ENCODE measurements at places on chromosomes 3 and 15. TPM values are rescaled to one million over a fixed set of nuclear protein-coding genes. Genes with fewer than 3 reads are reported as not detected.
A peak's percentile ranks its signal among the peaks of the same experiment; 100 is the strongest.

ZNF385D gene
- total RNA-seq: not detected

CLDND1 gene
- 328 TPM for total RNA-seq

GNL3 gene
- 245 TPM for total RNA-seq

SPATA12 gene
- total RNA-seq: not detected

LYZL4 gene
- not detected for total RNA-seq

COL7A1 gene
- 0.83 TPM for total RNA-seq

ACAD11 gene
- total RNA-seq: 14.3 TPM

PPP4R2 gene
- total RNA-seq: 113 TPM

LTF gene
- total RNA-seq: not detected

PEX5L gene
- 0.67 TPM for total RNA-seq

MORC1 gene
- not detected for total RNA-seq

- no peak for DNase-seq
Measured at GRCh38 chr3:20100151-20100550, 59.9 kb downstream of the KAT2B start.

- peak; percentile 38 for DNase-seq
Measured at GRCh38 chr3:25663869-25664811, 567 bp downstream of the TOP2B start.

DNA sequence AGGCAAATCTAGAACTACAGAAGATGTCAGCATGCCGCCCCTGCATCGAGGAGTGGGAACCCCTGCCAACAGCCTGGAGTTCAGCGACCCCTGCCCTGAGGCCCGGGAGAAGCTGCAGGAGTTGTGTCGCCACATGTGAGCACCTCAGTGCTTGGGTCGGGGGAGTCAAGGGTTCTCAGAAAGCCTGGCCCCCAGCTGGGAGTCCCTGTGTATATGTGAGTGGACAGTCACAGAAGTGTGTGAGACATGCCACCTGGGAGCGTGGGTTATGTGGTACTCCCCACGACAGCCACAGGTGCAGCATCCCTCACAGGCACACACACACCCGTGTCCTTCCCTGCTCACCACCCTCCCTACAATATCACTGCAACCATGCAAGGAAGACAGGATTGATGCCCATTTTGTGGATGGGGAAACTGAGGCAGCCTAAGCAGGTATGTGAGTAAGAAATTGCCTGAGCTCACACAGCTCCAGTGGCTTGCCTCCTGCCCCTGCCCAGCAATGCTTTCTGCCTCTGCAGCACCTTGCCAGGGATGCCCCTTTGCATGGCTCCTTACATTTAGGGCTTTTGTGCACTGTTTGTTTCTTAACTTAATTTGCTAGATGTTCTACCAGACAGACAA, 28.3 kb downstream of the C3orf20 start:
- no peak for DNase-seq

DNA sequence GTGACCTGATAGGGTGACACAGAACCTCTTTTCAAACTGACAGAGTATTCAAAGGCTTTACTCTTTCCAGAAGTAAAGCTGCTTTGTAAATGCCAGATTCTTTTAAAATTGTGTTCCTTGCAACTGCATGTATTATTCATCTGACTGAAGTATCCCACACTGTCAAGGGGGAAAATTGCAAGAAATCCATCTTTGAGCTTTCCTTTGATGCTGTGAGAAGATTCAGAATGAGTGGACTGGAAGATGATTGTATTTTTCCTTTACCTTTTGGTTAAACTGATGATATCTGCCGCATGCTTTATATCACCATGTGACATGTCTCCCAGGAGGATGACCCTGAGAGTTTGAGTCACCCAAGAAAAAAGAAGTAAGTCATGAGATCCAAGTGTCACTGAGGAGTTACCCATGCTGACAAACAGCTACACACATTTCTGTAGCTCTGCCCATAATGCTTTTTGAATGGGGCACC, 250.8 kb upstream of the CBLB start:
- DNase-seq: no peak

DNA sequence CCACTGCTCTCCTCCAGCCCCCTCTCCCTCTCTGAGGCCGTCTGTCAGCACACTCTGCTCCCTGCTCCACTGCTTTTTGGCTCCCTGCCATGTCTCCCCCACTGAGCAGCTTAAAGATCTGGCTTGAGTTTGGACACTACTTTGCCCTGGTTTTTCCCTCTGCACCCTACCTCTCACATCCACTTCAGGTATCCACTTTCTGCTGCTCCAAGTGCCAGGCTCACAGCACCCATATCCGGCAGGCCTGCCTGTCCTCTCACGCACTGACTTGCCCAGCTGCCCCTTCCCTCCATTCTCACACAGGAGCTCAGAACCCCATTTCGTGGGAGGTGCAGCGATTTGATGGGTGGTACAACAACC, 3.7 kb downstream of the DUOX1 start:
- DNase-seq: no peak

- no peak for DNase-seq
Measured at GRCh38 chr3:160445854-160446253, 3.7 kb downstream of the TRIM59 start.

DNA sequence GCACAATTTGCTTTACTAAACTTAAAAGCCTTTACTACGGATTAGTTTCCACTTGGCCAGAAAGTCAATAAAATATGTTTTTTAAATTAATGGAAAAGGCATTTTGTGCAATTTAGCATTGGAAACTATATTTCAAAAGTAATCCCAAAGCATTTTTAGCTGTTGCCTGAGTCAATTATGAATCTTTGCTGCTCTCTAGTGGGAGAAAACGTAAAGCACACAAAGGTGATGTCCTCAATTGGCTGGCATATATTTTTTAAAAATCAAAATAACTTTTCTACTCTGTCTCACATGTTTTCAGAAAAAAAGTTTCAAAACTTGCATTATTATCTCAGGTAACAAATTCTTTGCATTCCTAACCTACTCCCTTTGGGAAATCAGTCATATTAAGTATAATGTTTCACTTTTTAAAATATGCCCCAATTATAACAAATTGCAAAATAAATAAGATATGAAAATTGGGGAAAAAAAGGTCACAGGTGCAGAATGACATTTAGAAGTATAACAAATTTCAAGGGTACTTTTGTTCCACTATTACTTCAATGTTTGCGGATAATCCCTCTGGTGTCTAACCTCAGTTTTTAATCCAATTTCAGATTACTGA, 47.2 kb upstream of the TEX55 start:
- no peak for DNase-seq

- no peak for DNase-seq
Measured at GRCh38 chr3:133937061-133937686, 41.5 kb upstream of the RAB6B start.

DNA sequence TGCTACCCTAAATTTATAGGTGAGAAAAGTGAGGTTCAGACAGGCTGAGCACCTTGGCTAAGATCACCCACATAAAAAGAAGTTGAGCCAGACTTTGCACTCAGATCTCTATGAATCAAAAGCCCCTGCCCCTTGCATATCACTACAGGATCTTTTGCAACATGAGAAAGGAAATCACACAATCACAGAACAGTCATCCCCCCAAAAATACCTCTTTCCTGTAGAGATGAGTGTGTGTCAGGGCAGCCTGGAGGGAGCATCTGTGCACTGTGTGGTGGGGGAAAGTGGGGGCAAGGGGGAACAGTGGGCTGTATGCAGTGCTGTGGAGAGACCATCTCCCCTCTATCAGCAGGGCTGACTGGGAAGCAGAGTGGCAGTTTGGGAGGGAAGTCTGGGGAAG, 46.6 kb downstream of the EPHB3 start:
- DNase-seq: no peak

DNA sequence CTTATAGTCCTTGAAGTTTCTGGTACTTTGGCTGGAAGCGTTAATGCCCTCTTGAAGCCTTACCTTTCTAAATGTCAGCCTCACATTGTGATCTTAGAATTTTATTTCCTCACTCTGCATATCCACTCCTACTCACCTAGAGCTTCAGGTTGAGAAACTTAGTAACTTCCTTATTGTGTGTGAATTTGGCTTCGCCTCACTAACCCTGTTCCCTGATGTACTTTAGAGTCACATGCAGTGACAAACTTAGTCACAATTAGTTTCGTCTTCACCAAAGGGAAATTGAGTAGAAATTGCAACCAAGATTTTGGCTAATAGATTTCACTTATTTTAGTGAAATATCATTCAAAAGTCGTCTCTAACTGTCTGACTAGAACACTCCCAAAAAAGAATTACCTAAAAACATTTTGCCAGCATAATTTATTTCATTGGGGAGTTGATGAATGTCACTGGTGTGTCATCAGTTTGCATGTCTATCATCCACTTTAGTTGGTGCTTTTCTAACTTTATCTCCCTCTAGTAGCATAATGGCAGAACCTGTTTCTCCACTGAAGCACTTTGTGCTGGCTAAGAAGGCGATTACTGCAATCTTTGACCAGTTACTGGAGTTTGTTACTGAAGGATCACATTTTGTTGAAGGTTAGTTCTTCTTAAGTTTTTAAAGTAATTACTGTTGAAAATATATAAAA, 960 bp downstream of the MFN1 start:
- DNase-seq: no peak

GRCh38 chr3:50100956-50101845, 12.5 kb downstream of the RBM5 start:
- DNase-seq: no peak

GRCh38 chr3:65889707-65890099, 149.0 kb downstream of the MAGI1 start:
- no peak for DNase-seq

DNA sequence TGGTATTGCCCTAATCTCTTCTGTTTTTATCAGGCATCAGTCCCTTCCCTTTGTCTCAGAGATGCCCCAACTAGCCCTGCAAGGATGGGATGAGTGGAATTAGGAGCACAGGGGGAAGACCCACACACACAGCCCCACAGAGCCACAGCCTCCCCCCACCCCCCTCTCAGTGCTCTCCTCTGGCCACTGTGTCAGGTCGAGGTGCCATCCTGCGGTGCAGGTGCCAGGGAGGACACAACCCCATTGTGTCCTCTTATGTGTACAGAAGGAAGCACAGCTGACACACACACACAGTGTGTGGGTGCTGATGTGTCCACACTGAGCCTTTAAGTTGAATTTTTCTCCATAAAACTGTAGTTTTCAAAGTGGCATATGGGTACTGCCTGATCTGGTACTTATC, 534.5 kb downstream of the OCA2 start:
- no peak for DNase-seq

DNA sequence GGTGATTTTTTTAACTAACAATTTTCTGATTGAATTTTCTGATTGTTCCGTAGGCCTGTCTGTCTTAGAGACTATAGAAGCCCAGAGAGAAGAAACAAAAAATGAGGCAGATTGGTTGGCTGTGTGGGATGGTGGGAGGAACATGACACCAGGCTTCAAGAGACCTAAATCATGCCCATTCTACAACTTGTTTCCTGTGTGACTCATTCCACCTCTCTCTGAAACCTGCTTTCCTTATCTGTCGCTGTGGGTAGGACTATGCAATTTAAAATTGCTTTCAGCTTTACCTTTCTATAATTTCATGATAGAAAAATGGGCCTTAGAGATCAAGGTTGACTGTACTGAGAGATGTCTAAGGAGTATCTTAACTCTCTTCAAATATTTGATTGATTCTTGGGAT, 44.5 kb downstream of the OXNAD1 start:
- peak; percentile 50 for DNase-seq

DNA sequence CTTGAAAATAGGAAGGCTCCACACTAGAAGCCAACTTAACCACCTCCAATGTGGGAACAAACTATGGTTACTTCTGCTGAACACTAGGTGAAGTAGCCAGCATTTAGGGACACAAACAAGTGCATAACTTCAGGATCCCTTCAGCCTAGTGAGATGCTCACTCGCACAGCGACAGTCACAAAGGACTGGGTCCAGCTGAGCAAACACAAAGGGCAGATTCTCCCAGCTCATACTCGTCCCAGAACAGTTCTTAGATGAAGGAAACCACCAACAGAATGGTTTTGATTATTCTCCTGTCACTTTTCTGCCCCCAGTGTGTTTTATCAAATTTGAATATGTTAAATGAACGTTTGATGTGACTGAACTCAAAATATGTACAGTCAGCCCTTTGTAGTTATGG, 201.6 kb downstream of the KCNAB1 start:
- DNase-seq: no peak

- DNase-seq: no peak
Measured at GRCh38 chr3:113200946-113201345, 10.4 kb upstream of the BOC start.

DNA sequence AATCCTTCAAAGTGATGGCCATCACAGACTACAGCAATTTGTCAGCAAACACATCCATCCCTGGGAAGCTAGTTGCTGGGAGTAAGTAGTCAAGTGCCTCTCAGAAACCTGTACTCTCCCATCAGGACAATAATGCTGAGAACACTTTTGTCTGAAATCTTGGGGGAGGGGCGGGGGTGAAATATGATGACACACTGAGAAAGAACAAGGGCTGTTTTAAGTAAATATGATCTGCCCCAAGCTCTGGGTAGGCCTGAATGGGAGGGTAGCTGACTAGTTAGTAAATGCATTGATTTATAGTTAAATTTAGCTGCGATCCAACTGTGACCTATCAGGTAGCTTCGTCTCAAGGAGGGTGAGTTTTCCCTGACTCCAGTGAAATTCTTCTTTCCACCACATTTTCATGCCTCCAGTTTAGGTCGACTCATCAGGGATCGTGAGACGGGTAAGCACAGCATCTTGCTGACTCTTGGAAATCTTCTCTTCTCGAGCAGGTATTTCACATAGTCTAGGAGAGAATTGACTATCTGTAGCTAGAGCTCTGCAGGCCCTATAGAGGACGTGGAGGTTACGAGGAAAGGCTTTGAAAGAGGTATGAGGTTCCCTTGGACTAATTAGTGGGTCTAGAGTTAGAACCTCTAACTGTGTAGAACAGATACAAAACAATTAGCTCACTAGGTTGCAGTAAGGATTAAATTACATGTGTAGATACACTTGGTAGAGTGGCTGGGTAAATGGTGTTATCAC, 213.4 kb upstream of the SLC2A2 start:
- DNase-seq: no peak

- DNase-seq: no peak
Measured at GRCh38 chr15:96381463-96381862, 51.0 kb downstream of the NR2F2 start.
